Naive thymus-derived CD4-positive, alpha-beta T cell (primary cell): ENCODE measurements at places on chromosomes 6 and 20. TPM values are rescaled to one million over a fixed set of nuclear protein-coding genes. Genes with fewer than 3 reads are reported as not detected.

DNA sequence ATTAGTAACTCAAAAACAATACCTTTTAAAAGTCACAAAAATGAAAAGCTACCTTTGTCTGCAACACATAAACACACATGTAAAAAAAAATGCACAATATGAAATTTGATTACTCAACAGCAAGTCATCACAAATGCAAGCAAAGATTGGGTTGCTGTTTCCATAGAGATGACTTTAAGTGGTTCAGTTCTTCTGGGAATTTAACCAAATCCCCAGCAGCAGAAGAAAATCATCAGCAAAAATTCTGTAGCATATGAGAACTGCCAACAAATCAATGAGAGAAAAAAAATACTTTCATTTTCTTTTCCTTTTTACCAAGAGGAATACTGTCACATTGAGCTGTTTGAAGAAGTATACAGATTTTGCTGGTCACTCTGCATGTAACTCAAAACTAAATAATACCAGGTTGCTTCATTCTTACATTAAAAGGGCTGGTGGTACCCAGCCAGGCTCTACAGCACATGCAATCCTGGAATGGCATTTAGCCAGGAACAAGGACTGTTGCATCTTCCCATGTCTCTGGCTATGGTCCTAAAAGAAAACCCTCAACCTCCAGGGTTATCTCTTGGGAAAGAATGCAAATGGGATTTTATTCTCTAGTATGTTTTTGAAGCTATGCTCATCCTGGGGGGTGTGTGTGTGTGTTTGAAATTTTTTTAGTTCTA lies 158.3 kb downstream of the OPRM1 start:
- no peak for DNase-seq

- DNase-seq = no peak
Observed at GRCh38 chr20:59151820-59152219, 11.8 kb upstream of the ZNF831 start.

The ZSWIM3 gene
- 1.2 TPM for polyA plus RNA-seq

- DNase-seq = no peak
Observed at GRCh38 chr6:37116326-37116725, 53.6 kb upstream of the PIM1 start.

DNA sequence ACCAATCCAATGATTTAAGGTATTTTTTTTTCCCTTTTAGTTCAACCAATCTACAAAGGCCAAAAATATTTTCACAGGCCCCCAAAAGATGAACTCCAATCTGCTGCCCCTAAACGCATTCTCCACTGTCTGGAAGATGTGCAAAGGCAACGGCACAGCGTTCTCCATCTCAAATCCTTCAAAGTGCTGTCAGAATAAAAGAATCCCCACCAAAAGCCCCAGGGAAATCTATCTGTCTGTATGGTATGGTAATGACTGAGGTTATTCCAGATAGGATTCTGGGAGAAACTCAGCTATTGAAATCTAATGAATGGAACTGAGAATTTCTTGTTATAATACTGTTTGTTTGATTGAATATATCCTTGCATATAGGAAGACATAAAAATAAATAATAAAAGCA lies 217.8 kb upstream of the CCN2 start:
- no peak for DNase-seq

The MICAL1 gene
- 18.3 TPM for polyA plus RNA-seq

The C20orf204 gene
- 0.39 TPM for polyA plus RNA-seq

DNA sequence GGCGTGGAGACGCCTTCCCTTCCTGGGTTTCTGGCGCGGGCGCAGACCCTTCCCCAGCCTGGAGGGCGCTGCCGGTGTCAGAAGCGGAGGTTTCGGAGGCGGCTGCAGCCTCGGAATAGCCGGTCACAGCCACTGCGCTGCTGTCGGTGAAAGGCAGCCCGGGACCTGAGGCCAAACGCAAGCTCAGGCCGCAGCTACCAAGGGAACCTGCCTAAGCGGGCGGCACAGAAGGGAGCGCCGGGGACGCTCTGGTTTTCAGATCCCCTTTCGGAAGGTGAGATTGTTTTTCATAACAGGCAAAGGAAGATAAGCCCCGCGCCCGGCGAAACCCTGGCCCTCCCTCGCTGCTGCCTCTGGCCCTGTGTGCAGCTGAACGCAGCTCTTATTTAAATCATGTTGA lies 116.5 kb downstream of the FAM120B start:
- no peak for DNase-seq

DNA sequence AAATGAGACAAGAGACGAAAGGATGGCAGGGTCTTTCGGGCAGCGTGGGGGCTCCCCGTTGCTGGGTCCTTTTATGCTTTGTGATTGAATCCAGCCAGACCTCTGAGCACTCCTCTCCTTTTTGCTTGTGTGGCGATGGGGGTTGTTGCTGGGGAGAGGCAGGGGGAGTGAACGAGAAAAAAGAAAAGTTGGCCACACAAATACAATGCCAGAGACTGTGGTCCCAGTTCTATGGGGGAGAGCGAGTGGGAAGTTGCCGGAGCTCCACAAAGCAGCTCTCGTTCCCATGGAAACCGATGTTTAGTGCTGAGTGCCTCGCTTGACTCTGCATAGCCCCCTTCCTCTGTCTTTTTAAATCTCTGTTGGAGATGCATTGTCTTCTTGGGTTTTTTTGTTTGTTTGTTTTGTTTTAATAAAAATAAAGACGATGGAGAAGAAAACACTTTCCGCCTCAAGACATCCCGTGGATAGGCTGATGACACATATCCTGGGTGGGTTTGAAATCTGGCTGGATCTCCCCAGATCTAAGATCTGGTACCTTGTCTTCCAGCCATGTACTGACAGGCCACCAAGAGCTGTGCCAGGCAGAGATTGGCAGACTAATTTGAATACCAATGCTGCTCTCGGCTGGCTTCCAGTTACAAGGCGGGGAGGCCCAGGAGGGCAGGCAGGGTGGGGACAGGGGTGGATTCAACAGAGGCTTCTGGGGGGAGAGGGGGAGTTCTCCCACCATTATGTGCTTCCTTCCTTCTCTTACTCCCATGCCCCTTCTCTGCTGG lies 529.3 kb downstream of the QKI start:
- DNase-seq = no peak

DNA sequence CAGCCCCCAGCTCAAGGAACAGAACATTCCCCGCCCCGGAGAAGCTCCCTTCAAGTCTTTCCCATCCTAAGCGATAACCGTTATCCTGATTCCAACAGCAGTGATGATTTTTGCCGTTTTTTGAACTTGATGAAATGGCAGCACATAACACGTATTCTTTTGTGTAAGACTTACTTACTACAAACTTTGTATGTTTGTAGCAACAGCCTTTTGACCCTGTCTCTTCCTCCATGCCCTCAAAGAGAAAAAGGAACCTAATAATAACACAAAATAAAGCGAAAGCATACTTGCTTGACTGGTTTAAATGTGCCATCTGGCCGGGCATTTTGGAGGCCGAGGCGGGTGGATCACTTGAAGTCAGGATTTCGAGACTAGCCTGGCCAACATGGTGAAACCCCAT lies 26.4 kb upstream of the SLC9A8 start:
- DNase-seq = no peak

- no peak for DNase-seq
Observed at GRCh38 chr20:53897884-53898555, 172.4 kb downstream of the BCAS1 start.

The BCAS1 gene
- polyA plus RNA-seq = not detected

The TRIM26 gene
- polyA plus RNA-seq = 23.0 TPM

The COL19A1 gene
- not detected for polyA plus RNA-seq

DNA sequence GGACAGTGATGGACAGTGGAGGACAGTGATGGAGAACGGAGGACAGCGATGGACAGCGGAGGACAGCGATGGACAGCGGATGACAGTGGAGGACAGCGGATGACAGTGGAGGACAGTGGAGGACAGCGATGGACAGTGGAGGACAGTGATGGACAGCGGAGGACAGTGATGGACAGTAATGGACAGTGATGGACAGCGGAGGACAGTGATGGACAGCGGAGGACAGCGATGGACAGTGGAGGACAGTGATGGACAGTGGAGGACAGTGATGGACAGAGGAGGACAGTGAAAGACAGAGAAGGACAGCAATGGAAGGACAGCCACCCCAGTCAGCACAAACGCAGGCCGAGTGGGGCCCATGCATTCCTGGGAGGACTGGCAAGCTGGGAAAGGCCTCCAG lies 3.4 kb upstream of the NKAIN4 start:
- no peak for DNase-seq

The RNF182 gene
- not detected for polyA plus RNA-seq

- no peak for DNase-seq
Observed at GRCh38 chr20:2833761-2834160, 6.7 kb downstream of the PCED1A start.

DNA sequence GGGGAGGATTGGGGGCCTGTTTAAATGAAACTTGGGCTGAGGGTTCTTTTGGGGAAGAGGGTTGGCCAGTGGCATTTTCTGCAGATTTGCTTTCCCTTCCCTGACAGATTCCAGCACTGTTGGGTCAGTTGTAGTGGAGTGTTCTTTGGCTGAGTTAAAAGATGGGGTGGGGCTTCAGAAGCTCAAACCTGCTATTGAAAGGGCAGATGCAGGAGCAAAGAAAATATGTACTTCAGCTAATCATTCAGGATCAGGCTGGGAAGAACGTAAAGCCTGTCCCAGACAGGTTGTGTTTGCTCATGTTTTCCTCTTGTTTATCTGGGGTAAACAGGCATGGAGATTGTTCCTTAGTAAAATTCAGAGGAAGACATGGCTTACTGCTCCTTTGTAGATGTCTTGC lies 2.5 kb downstream of the SASH1 start:
- DNase-seq = no peak

- no peak for DNase-seq
Observed at GRCh38 chr6:132192631-132193030, 208.6 kb downstream of the MOXD1 start.

The LY6G6D gene
- not detected for polyA plus RNA-seq

GRCh38 chr6:26161322-26161721 lies 74.1 kb downstream of the HFE start:
- DNase-seq = no peak

DNA sequence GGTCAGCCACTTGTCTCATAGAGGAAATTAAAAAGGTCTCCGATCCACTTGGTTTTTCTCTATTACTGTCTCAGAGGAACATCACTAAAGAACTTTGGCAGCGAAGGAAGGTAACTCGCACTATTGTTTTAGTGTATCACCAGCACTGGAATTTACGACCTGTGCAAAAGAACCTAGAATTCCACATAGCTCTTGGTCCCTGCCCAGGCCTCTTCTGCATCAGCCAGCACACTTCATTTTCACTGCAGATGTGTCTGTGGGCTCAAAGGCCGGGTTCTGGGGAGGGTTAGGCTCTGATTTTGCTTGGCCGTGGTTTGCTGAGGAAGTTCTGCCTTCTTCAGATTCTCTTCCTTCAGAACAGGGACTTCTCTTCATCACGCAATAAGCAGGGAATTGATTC lies 102.8 kb upstream of the TMEM181 start:
- no peak for DNase-seq

GRCh38 chr6:45718871-45719270 lies 296.8 kb downstream of the CLIC5 start:
- no peak for DNase-seq

The FOXQ1 gene
- not detected for polyA plus RNA-seq

DNA sequence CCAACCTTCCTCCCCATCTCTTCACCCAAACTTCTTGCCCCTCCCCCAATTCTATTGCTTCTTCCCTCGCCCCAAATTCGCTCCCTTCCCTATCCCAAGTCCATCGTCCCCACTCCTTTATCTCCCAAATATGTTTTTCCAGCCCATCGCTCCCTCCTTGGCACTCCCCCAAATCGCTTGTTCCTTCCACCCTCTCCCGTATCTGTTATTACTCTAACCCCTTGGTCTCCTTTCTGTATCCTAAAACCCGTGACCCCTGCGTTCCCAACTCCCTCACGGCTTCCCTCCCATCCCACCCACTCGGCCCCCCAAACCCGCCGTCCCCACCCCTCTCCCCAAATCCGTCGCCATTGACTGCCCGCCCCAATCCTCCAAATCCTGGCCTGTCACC lies 584 bp downstream of the MTCH1 start:
- DNase-seq = no peak

- no peak for DNase-seq
Observed at GRCh38 chr6:170006071-170006899, 254.9 kb downstream of the ERMARD start.

GRCh38 chr6:129908858-129909257 lies 47.7 kb upstream of the TMEM244 start:
- no peak for DNase-seq

- DNase-seq = no peak
Observed at GRCh38 chr6:27187231-27188060, 60.1 kb upstream of the PRSS16 start.

DNA sequence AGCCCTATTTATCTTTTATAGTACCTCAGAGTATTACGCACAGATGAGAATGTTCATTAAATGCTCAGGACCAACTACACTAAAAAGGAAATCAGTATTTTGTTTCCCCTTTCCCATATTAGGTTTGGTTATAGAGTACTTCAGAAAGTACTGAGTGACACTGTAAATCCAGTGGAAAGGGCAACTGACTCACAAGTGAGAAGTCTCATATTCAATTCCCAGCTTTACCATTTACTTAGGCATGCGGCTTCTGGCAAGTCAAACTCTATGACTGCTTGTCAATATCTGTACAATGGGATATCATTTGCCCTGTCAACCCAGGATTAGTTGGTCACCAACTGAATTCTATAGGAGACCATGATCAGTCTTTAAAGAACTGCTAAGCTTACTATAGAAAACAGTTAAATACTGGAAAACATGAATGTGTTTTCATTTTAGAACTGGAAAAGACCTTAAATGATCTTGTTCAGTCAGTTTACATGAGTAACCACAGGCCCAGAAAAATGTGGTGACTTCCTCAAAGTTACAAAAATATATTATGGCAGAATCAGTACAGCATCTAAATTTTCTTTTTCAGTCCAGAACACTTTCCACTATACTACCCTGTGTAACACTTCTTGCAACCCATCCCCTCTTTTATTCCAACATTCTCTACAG lies 3.6 kb downstream of the MAP3K7 start:
- DNase-seq = no peak

- peak; percentile 63 for DNase-seq
Observed at GRCh38 chr6:156060013-156060412, 604.4 kb upstream of the NOX3 start.

DNA sequence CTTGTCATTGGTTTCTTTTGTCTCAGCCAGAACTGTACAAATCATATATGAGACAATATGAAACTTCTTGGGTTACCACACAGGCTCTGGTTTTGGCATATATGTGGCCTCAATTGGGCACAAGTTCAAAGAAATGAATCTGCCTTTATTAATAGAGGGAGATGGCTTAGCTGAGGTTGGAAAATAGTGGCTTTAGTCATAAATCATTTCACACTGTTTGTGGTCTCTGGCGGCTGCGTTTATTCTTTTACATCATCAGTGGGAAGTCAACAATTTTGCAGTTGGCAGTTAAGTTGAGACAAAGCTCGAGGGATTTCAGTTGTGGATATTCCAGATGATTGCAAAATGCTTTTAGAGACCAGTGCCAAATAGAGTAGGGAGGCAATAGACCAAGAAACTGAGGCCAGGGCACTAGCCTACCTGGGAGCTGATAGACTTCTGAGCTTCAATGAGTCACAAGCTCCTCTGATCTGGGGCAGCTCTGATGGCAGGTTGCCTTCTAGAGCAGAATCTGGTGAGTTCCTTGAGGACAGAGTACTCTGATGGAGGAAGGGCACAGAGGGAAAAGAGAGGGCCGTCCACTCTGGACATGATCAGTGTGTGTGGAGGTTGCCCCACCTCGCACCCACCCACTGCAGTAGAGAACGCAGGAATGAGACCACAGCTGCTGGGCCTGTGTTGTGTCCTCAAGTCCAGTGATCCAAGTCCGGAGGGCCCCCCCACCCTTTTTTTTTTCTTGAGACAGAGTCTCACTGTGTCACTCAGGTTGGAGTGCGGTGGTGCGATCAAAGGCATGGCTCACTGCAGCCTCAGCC lies 73.5 kb downstream of the ARMC2 start:
- DNase-seq = no peak
